ENCODE measurements at places on chromosomes 12 and 14.

- no peak for DNase-seq
These were observed 333.8 kb downstream of the PDZRN4 start for GRCh38 chr12:41521872-41522379.

GRCh38 chr12:132685400-132685799, 1.7 kb downstream of the POLE start:
- no peak for DNase-seq

GRCh38 chr14:70415788-70416187, 1.1 kb downstream of the SYNJ2BP start:
- DNase-seq = no peak

DNA sequence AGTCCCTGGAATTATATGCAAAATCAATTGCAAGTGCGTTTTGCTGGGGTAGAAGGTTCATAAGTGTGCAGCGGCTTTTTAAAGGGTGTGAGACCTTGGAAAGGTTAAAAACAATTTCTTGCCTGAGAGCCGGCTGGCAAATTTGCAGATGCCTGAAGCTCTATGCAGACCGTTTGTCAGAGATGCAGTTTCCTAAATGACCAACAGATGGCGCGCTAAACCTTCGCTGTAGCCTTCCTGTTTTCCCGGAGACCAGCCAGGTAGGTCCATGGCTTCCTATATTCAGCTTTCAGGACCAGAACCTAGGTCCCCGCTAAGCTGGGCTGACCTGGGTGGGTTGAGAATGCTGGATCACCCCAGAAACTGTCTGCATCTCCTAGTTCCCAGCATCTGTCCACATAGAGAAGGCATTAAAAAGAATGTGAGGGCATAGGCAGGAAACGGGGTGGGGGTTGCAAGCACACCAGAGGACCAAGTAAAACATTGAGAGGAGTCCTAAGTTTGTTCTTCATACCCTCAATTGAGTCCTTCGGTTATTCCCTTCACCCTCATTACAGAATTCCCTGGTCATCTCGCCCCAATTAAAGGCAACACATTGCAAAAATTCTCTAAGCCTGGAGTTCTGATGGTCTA, 5.7 kb upstream of the NOS1 start:
- no peak for DNase-seq

DNA sequence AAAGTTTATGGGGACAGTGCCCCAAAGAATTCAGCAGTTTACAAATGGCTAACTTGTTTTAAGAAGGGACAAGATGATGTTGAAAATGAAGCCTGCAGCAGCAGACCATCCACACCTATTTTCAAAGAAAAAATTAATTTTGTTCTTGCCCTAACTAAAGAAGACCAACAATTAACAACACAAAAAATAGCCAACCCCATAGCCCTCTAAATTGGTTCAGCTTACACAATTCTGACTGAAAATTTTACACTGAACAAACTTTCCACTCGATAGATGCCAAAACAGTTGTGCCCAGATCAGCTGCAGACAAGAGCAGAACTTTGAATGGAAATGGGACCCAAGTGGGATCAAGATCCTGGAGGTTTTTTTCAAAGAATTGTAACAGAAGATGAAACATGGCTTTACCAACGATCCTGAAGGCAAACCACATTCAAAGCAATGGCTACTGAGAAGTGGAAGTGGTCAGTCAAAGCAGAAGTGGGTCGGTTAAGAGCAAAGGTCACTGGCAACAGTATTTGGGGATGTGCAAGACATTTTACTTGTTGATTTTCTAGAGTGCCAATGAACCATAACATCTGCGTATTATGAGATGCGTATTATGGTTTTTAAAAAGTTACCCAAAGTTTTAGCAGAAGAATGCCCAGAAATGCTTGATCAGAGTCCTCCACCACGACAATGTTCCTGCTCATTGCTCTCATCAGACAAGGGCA, 30.0 kb downstream of the SLC39A9 start:
- DNase-seq = no peak

DNA sequence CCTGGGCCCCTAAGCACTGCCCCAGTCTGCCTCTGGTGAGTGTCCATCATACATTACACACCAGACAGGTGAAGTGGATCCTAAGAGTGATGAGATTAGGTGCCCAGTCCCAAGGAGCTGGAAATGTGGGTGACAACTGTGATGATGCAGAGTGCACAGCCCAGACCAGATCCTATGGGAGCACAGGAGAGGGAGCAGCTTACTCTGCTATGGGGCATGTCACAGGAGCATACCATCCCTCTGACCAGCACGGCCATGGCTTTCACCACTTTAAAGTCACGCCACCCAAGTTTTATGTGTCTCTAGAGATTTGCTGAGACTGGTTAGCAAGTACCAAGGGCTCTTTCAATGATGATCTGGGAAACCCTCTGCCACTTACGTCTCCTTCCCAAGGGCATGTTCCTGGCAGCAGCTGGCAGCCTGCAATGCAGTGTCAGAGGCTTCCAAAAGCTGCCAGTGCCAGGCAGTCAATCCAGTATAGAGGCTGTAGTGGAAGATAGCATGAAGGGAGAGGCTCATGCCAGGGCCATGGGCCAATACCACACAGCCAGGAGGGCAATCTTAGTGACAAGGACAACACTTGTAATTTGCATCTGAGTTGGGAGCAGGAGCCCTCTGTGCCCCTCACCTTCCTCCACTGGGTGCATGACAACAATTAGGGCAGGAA, 40.2 kb downstream of the STAB2 start:
- DNase-seq = no peak

DNA sequence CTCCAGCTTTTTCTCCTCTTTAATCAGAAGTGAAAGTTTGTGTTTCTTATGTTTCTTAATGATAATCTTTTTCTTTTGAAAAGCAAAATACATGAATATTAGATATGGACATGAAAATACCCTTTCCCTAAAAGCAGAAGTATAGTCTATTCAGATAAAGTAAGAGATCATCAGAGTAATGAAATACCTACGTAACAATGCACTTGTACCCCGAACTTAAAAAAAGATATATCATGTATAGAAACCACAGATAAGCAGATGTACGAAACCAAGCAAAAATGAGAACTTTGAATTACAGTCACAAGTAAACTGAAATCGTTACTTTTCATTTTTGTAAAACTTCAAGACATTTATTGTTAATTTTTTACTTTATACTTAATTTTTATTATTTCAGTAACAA, 1.5 kb upstream of the GPR65 start:
- DNase-seq = no peak

- DNase-seq = no peak
These were observed 405.1 kb upstream of the FOXG1 start for GRCh38 chr14:28361486-28361885.

DNA sequence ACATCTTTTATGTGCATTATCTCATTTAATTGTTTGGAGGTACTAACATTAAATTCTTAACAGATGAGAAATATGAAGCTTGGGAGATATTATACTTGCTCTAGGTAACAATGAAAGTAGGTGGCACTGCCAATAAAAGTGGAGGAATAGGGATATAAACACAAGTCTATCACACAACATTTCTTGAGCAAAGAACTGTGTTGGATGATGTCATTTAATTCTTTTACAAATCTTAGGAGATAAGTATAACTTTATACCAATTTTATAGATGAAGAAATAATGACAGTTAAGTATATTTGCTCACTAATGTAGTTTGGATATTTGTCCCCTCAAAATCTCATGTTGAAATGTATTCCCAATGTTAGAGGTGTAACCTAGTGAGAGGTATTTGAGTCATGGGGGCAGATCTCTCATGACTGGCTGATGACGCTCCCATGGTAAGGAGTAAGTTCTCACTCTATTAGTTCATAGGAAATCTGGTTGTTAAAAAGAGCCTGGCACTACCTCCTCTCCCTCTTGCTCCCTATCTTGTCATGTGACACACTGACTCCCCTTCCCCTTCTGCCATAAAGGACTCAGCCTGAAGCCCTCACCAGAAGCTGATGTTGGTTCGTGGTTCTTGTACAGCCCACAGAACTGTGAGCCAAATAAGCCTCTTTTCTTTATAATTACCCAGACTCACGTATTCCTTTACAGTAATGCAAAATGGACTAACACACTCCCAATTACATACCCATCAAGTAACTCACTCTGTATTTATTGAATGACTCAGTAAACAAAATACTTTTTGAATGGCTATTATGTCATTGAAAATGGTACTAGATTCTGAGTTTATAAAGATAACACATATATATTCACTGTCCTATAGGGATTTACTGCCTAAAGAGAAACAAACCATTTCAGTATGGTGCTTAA, 146.8 kb upstream of the KITLG start:
- no peak for DNase-seq

DNA sequence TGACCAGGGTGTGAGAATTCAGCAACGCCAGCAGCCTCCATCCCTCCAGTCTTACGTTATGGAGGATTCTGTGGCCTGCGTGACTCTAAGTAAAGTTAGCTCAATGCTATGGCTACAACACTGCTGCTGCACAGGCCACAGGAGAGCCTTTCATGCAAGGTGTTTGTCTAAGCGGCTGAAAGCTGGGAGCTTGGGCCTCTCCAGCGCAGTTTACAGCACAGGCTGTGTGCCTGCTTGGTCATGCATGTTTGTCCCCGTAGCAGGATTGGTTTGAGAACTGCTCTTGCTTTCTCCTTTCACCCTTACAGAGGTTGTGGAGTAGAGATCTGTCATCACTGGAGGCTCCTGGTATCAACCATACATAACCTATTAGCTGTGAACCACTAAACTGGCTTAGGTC, 113.1 kb upstream of the TMCC3 start:
- no peak for DNase-seq

DNA sequence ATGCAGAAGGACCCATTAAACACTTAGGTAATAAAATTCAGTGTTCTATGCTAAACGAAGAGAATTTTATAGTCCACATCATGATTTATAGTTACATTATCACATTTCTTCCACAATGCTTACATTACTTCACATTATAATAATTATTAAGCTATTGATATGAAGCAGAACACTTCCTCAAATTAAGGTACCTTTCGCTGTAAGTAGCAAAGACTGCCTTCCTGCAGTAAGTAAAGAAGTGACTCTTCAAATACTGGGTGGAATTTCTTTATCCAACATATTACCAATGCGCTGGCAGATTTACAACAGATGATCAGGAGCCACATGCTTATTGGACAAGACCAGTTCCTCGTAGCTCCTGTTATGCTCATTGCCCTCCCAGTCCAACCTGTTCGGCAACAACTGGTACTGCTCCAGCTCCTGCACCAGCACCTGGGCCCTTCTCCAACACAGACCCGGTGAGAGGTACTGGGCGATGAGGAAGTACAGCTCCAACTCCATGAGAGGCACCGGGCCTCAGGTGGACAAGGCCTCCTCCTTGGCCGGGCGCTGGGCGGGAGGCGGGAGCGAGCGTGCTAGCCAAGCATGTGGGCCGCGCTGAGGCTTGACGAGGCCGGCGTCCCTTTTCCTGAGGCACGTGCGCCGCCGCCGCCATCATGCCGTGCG, 210.7 kb upstream of the ATP2B1 start:
- DNase-seq = no peak

DNA sequence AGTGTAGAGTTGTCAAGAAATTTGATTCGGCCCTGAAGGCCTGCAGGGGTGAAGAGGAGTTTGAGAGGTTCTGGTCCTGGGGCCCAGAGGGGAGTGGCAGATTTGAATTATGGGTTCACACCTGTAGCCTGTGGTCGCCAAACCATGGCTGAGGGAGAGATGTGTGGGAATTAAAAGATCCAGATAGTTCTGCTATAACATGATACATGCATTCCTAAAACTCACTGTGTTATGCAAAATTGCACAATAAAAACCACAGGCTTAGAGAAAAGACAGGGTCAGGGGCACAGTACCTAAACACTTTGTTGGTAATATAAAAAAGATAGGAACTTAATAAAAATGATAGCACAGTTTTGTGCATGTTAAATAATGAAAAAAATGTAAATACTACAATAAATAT, 106.2 kb downstream of the TMEM30B start:
- no peak for DNase-seq

DNA sequence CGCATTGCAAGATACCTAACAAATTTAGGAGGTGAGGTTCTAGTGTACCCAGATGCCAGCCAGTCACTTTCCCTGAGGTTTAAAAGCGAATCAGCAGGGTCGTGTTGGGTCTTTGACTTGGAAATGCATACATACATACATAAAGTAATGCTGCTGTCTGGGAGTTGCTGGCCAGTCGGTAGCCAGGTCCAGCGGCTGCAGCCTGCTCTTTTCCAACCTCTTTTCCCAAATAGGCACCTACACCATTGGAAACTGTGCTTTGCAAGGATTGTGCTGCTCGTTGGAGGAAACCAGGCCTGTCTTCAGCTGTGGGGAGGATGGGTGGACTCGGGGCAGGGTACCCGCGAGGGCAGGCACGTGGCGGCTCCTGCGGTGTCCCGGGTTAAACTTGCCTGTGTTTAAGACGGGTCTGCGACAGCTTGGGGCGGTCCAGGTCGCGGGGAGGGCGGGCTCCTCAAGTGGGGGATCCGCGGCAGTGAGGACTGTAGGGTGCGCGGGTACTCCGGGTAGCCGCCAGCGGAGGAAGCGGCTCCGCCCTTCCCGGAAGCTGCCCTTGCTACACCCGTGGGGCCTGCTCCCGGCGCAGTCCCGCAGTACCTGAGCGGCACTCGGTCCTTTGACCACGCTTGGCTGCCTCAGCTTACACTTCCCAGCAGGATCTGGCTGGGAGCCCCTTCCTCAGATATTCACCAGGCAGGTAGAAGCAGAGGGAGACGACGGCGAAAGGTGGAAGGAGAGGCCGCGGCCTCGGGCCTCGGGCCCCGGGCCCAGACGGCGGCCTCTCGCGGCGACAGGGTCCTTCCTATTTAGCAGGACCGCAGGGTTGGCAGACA, 2.7 kb downstream of the TTC6 start:
- no peak for DNase-seq

GRCh38 chr12:69243099-69244084, 4.0 kb downstream of the CPSF6 start:
- DNase-seq = no peak

- no peak for DNase-seq
These were observed 4.1 kb downstream of the C12orf75 start for GRCh38 chr12:105334582-105334981.

- DNase-seq = no peak
These were observed 217.9 kb downstream of the PAX9 start for GRCh38 chr14:36879558-36879957.

DNA sequence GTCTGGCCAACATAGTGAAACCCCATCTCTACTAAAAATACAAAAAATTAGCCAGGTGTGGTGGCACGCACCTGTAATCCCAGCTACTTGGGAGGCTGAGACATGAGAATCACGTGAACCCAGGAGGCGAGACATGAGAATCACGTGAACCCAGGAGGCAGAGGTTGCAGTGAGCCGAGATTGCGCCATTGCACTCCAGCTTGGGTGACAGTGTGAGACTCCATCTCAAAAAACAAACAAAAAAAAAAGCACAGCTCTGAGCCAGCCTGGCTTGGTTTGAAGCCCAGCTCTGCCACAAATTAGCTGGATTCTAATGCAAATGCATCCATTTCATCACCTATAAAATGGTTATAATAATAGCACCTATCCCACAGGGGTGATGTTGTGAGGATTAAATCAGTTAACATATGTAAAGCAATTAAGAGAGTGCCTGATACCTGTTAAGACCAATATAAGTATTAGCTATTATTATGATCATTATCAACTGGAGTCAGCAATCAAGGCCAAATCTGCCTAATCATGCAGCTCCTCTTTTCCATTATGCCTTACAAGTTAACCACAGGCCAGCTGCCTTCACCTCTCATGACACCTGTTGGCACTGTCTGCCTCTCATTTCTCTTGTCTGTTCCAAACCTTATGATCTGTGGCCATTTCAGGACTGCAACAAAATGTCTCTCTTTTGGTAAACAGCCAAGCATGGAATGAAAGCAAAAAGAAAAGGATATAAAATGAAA, 2.1 kb downstream of the GNPTAB start:
- DNase-seq = no peak

GRCh38 chr12:124750149-124750656, 113.5 kb downstream of the SCARB1 start:
- no peak for DNase-seq

GRCh38 chr12:53868511-53868986, 70.1 kb upstream of the HOXC13 start:
- DNase-seq = no peak

All from esophagus squamous epithelium (tissue), 5 donors.